ENCODE measurements at places on chromosomes 12 and 14.
A peak's percentile ranks its signal among the peaks of the same experiment; 100 is the strongest.

DNA sequence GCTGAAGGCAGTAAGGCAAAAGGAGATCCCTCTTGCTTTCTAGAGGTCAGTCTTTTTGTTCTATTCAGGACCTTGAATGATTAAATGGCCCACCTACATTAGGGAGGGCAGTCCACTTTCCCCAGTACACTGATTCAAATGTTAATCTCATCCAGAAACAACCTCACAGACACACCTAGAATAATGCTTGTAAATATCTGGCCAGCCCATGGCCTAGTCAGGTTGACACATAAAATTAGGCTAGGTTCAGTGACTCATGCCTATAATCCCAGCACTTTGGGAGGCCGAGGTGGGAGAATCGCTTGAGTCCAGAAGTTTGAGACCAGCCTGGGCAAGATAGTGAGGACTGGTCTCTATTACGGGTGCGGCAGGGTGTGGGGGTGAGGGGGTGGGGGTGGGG is 43.5 kb downstream of the MIPOL1 start:
- DNase-seq, result no peak

- peak; percentile 72 for DNase-seq
Measured at GRCh38 chr14:62117010-62117750, 355.0 kb downstream of the SNAPC1 start.

DNA sequence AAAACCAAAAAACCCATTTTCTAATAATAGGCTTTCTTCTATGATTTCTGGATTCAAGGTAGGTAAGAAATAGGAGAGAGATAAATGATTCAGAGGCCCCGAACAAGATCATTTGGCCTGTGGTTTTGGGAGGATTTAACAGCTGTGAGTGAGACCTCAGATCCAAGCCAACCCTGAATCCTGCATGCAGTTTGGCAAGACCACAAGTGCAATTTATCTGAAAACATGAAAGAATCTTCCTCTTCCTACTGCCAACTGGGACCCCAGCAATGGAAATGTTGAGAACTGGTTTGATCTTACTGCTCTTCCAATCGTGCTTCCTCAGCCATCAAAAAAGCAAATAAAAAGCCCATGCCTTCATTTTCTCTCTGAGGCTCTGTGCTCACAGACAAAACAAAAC is 519.7 kb upstream of the TBX3 start:
- DNase-seq, result no peak

DNA sequence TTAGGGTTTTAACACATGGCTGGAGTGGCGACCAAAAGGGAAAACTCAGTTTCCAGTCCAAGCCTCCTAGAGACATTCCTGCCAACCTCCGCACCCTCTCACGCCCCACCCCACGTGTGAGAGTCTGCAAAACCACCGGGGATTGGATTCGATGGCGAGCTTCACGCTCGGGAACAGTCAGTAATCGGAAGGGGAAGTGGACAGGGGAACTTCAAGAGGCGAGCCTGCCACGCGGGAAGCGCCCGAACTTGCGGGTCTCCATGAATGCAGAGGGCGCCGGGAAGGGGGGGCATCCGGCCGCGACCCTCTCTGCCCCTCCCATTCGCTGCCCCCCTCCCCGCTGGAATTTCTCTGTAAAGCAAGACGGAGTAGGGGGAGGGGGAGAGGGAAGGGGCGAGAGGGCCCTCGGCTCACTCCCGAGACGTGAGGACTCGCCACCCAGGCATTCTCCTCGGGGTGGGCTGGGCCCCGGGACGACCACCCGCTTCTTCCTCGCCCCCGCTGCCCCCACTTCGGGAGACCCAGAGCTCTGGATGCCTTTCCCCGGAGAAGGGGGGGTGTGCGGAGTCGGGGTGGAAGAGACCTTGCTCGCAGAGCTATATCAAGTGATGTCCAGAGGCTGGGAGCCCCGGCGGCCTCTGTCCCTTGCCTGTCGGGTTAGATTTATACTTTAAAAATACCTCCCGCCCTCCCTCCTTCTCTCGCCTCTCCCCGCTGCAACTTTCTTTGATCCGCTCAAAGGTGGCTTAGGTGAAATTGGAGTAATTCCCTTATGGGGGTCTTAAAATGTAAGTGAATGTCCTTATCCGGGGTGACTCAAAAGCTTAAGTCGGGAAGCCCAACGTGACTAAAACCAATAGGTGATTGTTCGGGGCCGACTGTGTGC is 2.5 kb upstream of the CCND2 start:
- DNase-seq, result peak; percentile 72

- no peak for DNase-seq
Measured at GRCh38 chr12:65640489-65640901, 183.8 kb upstream of the HMGA2 start.

Measured in activated CD4-positive, alpha-beta T cell treated with anti-CD3 and anti-CD28 coated beads, Interleukin-2, amount 50 U/mL, for 48 hours (primary cell).